ENCODE measurements at places on chromosomes 7 and 10. TPM values are rescaled to one million over a fixed set of nuclear protein-coding genes. Genes with fewer than 3 reads are reported as not detected.

Gene TRA2A
- 29.3 TPM for total RNA-seq

GRCh38 chr7:139875821-139876241 is 46.8 kb downstream of the TBXAS1 start:
- no peak for DNase-seq

DNA sequence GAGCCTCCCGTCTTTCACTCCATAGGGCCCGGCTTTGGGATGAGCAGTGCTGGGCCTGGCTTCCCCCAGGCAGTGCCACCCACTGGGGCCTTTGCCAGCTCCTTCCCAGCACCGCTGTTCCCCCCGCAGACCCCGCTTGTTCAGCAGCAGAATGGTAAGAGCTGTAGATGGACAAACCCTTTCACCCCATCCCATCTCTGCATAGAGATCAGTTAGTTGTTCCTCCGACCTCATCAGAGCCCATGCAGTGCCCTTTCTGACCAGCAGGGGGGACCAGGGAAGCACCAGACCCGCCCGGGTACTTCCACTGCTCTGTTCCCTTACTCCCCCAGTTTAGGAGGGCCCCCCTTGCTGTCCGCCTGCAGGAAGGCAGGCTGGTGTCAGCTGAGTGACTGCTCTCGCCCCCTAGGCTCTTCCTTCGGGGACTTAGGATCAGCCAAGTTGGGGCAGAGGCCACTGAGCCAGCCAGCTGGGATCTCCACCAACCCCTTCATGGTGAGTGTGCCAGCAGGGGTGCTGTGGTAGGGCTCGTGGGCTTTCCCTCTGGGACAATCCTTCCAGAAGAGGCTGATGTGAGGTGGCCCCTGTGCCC is 9.8 kb downstream of the SAP25 start:
- peak; percentile 45 for DNase-seq

Gene DPYSL4
- total RNA-seq, result 5.6 TPM

DNA sequence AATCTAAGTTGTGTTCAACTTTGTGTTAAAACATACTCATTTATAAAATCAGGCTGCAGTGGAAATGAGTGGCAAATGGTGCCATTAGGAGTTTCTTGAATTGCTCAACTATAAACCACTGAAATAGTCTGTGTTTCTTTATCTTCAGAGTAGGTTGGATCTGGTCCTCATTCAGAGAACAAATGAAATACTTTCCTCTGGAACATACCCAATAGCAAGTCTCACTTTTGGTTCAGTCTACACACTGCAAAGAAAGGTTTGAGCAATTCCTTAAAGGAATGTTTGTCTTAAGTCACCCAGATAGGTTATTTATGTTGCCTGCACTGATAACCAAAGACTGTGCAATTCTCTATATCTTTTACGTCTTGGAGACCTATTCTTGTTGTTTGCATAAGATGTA is 62.5 kb downstream of the ABCB4 start:
- DNase-seq, result no peak

DNA sequence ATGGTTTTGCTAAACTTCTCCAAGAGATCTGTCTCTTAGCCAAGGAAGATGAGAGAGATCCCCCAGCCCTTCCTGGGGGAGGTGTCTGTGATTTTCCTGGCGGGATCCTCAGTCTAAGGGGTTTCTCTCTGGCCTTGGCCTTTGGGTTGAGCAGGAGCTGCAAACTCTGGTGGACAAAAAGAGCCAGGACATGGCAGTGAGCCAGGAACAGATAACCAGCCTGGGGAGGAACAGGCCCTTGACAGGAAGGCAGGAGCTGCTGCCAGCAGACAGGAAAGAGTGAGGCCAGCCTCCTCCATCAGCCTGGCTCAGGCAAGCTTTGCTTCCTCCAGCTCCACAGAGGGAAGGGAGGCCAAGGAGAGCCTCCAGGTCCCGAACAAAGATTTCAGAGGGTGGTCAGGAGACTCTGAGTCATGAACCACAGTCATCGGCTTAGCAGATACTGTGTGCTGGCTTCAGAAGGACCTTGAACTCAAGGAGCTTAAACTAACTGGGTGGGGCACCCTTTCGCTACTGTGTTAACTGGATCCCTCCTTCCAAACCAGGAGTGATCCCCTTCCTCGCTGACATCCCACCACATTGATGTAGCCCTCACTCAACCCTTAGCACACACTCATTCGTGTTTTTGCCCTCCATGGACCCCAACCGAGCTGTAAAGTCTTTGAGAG is 34.7 kb downstream of the DDIT4 start:
- DNase-seq, result peak; percentile 79

- DNase-seq, result no peak
These were observed 48.5 kb downstream of the GRID1 start for GRCh38 chr10:86317949-86318725.

DNA sequence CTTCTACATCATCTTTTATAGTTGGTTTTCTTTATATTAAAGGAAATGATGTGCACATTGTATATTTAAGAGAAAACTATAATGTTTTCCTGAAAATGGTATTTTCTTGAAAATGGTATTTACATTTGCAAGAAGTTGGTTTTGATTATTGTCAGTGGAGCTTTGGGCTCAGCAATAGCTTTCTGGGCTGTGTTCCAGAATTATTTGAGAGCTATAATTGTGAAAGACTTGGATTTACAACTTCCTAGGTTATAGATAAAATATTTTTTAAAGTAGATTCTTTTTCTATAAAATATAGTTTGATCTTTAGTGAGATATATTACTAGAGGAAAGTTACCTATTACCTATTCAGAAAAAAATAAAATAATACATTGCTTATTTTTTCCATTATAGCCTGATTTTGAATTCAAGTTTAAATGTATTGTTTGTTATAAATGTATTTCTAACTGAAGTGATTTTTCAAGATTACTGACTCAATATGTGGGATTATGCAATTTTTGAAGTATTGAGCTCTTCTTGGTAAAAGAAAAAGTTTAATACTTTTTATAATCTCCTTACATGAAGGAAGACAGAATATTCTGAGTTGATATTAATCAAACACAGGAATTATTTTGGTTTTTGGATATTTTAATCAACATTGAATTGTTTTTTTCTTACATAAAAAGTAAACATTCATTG is 20.2 kb downstream of the GNAI1 start:
- DNase-seq, result peak; percentile 20

- peak; percentile 88 for DNase-seq
These were observed 22.0 kb downstream of the CDCA7L start for GRCh38 chr7:21923658-21924057.

- no peak for DNase-seq
These were observed 241.0 kb upstream of the PRSS1 start for GRCh38 chr7:142508251-142508650.

Gene UTF1
- not detected for total RNA-seq

GRCh38 chr10:81950358-81950757 is 75.4 kb downstream of the NRG3 start:
- no peak for DNase-seq
